ENCODE measurements at places on chromosomes 2 and 18.

DNA sequence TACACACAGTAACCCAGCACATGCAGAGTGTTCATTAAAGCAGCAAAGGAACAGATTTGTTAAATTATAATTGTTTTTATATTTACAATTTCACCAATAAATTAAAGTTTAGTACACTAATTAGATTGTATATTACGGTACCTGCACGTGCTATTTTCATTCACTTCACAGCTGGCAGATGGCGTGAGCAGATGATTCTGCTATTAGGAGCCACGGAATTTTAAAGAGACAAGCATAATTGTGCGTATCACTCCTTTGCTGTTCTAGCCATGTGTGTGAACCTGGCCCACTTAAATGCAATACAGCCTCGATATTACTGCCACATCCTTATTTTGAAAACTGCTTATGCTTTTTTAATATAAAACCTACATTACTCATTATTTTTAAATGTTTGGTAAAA is 332.8 kb upstream of the SOX11 start:
- H3K4me1 ChIP-seq: no peaks in the 10 kb centered on the region
- H3K4me3 ChIP-seq: no peak overlapping the region
- DNase-seq: no peak
- no peaks in the 10 kb centered on the region for H3K27me3 ChIP-seq
- no peak overlapping the region for H3K27ac ChIP-seq

DNA sequence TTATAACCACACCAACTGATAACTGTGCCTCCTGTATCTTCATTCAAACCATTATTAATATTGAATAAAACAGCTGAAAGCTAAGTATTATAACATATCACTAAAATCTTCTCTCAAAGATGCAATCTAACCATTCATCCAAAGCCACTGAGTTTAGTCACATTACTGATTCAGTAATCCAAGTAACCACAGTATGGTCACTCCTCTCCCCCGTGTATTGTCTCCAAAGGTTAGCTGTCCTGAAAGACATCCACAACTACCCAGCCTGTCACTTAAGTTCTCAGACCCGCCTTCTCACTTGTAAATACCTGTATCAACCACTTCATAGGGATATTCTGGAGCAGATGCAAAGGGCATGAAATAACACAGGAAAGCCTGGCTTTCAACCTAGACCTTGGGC is 213.4 kb upstream of the BOD1L2 start:
- H3K4me3 ChIP-seq: no peak overlapping the region
- DNase-seq: no peak
- H3K27me3 ChIP-seq: no peaks in the 10 kb centered on the region
- H3K36me3 ChIP-seq: peaks cover 8% of the 10 kb centered on the region
- H3K4me1 ChIP-seq: peaks cover 7% of the 10 kb centered on the region
- peak overlapping the region; percentile 60 for H3K27ac ChIP-seq

GRCh38 chr2:180692322-180692721 is 288.1 kb upstream of the UBE2E3 start:
- H3K27ac ChIP-seq: no peak overlapping the region
- no peak for DNase-seq
- H3K27me3 ChIP-seq: peaks cover 10% of the 10 kb centered on the region
- H3K4me3 ChIP-seq: no peak overlapping the region

- peaks cover 13% of the 10 kb centered on the region for H3K4me1 ChIP-seq
- H3K36me3 ChIP-seq: peaks cover 21% of the 10 kb centered on the region
- no peak for DNase-seq
- no peak overlapping the region for H3K4me3 ChIP-seq
Observed at GRCh38 chr2:159265171-159265576, 21.3 kb downstream of the WDSUB1 start.

DNA sequence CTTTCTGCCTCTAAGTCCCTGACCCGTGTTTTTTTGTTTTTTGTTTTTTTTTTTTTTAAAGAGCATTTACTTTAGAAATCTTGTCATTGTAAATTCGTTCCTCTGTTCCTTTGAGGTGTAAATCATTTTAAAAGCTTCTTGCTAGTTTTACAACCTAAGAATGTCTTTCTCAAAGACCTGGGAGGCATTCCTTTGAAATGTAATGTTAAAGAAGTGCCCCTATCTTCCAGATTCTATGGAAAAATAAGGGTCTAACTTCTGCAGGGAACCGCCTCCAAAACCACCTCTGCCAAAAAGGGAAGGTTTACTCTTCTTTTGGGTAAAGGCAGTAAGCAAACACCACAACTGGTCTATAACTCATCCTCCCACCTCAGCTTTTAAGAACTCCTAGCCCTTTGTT is 259.6 kb upstream of the ZNF804A start:
- H3K27me3 ChIP-seq: no peaks in the 10 kb centered on the region
- H3K27ac ChIP-seq: no peak overlapping the region
- no peaks in the 10 kb centered on the region for H3K4me1 ChIP-seq
- no peaks in the 10 kb centered on the region for H3K36me3 ChIP-seq

DNA sequence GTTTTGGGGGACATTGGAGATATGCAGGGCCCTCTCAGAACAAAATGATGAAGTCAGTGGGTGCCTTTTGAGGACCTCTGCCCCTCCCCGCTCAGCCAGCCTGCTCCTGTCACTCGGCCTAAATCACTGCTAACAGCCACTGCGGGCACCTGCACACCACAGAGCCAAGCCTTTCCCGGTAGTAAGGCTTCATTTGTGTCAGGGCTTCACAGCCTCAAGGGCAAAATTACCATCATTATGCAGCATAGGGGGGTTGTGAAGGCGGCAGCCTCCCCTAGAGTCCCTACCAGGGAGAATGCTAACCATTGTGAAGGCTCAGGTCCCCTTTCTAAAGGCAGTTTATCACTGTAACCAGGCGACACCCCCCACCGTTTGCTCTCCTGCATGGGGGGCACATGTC is 519.8 kb upstream of the MYT1L start:
- H3K36me3 ChIP-seq: no peaks in the 10 kb centered on the region
- H3K27ac ChIP-seq: no peak overlapping the region
- H3K4me1 ChIP-seq: no peaks in the 10 kb centered on the region
- no peak overlapping the region for H3K4me3 ChIP-seq

DNA sequence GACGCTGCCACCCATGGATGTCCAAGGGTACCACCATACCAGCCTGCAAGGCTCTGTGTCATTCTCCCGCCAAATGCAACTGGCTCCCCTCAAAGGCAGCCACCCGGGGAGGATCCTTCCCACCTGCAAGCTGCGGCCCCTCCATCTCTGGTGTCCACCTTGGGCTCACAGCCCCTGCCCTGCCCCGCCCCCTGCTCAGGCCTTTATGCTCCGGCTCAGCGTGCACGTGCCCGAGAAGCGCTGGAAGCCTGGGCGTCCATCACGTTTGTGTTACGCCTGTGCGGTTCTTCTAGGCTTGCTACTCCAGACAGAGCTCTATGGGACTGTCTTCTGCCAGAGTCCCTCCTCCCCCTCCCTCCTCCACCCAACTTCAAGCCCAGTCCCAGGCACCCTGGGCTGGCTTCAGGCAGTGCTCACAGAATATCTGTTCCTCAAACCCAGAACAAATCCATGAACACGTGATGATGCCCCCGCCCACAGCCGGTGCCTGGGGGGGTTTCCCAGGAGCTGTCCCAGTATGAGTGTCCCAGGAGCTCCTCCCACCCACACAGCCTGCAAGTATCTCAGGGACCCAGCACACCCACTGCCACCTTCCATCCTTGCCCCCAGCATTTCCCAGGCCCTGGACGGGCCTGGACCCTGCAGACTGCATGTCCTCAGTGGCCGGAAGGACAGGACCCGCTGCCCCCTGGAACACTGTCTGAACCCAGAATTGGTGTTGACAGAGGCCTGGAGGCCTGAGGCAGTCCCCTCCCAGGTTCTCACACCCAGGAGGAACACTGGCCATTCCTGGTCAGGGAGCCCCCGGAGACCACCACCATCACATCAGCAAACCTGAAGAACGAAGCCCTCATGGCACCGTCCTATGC is 30.3 kb downstream of the KIF1A start:
- DNase-seq: peak; percentile 3
- H3K36me3 ChIP-seq: no peaks in the 10 kb centered on the region
- peaks cover 4% of the 10 kb centered on the region for H3K4me1 ChIP-seq
- H3K27me3 ChIP-seq: peaks cover 21% of the 10 kb centered on the region
- H3K4me3 ChIP-seq: no peak overlapping the region

DNA sequence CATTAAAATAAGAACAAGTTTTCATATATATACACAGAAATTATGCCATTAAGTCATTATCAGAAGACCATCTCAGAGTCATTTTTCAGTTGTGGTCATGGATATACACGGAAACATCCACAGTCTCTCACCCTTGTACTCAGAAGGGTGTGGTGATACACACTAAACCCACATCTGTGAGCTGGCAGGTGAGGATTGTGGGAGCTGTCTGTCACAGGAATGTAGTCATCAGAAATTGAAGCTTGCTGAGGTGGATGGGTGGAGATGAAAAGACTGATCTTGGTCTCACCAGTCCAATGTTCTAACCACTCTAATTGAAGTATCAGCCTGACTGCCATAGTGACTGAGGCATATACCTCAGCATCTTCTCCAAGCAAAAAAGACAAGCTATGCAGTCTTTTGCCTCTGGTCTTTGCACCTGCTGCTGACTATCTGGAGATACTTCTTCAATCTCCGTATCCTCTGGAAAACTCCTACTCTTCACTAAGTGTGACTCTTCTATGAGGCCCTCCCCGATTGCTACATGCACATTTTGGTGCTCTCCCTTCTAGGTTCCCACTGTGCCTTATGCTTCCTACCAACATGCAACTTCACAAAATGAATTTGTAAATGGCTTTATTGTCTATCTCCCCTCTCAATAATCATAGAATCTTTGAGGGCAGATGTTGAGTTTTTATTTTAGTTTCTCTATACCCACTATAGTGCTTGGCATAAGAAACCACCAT is 232.8 kb downstream of the DYM start:
- H3K27ac ChIP-seq: peak overlapping the region; percentile 84
- peak; percentile 7 for DNase-seq
- peaks cover 3% of the 10 kb centered on the region for H3K36me3 ChIP-seq
- H3K27me3 ChIP-seq: no peaks in the 10 kb centered on the region
- H3K4me1 ChIP-seq: peaks cover 23% of the 10 kb centered on the region

DNA sequence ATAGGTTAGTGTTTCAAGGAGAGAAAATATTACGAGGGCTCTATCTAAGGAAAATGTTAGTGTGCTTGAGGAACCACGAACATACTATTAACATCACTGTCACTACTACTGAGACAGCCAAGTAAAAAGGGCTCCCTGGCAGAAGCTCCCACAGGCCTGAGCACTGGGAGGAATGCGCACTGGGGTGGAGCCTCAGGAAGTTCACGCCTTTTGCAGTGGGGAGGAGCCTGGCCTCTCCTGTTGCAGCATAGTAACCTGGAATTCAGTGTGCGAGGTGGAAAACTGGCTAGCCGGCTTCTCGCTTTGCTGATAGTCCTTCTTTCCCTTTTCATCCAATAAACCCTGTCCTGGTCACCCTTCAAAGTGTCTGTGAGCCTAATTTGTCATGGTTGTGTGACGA is 250.3 kb downstream of the ERBB4 start:
- no peak overlapping the region for H3K4me3 ChIP-seq
- no peaks in the 10 kb centered on the region for H3K36me3 ChIP-seq
- no peak overlapping the region for H3K27ac ChIP-seq
- H3K27me3 ChIP-seq: no peaks in the 10 kb centered on the region
- H3K4me1 ChIP-seq: no peaks in the 10 kb centered on the region

GRCh38 chr2:109195193-109196045 is 66.4 kb downstream of the SH3RF3 start:
- DNase-seq: no peak
- H3K36me3 ChIP-seq: no peaks in the 10 kb centered on the region
- H3K27me3 ChIP-seq: peaks cover 61% of the 10 kb centered on the region
- H3K4me3 ChIP-seq: no peak overlapping the region
- H3K27ac ChIP-seq: no peak overlapping the region

DNA sequence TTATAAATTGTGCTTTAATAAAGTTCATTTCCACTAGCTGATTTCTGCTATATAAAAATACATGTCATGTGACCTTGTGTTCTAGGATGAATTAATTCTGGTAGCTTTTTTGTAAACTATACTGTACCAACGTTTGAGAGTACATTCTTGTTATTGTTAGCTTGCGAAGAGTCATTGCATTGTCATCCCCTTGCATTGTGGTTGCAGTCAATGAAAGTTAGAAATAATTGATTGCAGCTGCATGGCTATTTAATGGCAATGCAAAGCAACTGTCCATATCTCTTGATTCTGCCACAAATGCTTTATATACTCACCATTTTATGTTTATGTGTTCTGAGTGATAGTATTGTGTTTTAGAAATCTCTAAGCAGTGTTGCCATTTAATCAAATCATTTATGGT is 91.6 kb downstream of the ZNF407 start:
- DNase-seq: no peak
- H3K36me3 ChIP-seq: peaks cover 13% of the 10 kb centered on the region
- no peak overlapping the region for H3K4me3 ChIP-seq
- peaks cover 10% of the 10 kb centered on the region for H3K4me1 ChIP-seq

DNA sequence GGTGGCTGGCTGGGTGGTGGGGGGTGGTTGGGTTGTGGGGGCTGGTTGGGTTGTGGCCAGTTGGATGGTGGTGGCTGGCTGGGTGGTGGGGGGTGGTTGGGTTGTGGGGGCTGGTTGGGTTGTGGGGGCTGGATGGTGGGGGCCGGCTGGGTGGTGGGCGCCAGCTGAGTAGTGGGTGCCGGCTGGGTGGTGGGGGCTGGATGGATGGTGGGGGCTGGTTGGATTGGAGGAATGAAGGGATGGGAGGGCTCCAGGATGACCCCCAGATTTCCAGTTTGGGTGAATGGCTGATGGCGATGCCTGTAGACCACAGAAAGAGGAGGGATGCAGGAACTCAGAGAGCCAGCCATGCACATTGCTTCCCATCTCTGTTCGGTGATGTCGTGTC is 26.8 kb upstream of the GPR17 start:
- peaks cover 57% of the 10 kb centered on the region for H3K27me3 ChIP-seq
- H3K36me3 ChIP-seq: peaks cover 4% of the 10 kb centered on the region
- H3K4me3 ChIP-seq: no peak overlapping the region
- no peak overlapping the region for H3K27ac ChIP-seq
- no peaks in the 10 kb centered on the region for H3K4me1 ChIP-seq

GRCh38 chr18:2847317-2848246 is 776 bp downstream of the EMILIN2 start:
- H3K27me3 ChIP-seq: peaks cover 45% of the 10 kb centered on the region
- H3K4me3 ChIP-seq: peak overlapping the region; percentile 90
- H3K27ac ChIP-seq: no peak overlapping the region

DNA sequence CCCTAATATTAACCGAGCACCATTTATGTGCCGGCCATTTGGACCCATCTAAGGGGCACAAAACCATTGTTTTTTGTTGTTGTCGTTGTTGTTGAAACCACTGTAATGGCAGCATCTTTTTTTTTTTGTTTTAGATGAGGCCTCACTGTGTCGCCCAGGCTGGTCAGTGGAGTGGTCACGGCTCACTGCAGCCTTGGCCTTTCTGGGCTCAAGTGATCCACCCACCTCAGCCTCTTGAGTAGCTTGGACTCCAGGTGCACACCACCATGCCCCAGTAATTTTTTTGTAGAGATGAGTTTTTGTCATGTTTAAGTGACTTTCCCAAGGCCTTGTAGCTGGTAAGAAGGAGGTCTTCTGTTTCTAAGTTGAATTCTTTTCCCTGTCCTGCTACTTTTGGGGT is 33.0 kb downstream of the ASAP2 start:
- H3K4me1 ChIP-seq: no peaks in the 10 kb centered on the region
- DNase-seq: no peak
- no peak overlapping the region for H3K4me3 ChIP-seq

All from T-helper 17 cell (primary cell).